ENCODE measurements at places on chromosomes 1 and 21.
A peak's percentile ranks its signal among the peaks of the same experiment; 100 is the strongest.

GRCh38 chr1:194698908-194699318, 1512.5 kb upstream of the B3GALT2 start:
- no peak for DNase-seq

GRCh38 chr1:179083533-179083932, 1.7 kb downstream of the TOR3A start:
- DNase-seq = no peak

DNA sequence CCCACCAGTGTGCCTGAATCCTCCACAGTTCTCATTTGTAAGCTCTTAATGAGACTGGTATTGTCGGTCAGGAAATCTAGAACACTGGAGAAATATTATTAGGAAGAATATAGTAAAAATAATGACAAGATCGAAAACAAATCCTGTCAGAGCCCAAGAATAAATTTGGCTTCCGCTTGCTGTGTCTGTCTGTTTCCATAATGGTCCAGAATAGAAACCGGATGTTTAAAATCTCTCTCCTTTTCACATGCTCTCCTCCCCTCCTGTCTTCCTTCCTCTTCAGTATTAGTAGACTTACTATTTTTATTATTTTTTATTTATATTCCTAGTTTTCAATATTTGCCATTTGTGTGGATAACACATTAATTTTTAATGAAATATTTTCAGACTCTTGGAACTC, 187.7 kb downstream of the SDCCAG8 start:
- DNase-seq = no peak

DNA sequence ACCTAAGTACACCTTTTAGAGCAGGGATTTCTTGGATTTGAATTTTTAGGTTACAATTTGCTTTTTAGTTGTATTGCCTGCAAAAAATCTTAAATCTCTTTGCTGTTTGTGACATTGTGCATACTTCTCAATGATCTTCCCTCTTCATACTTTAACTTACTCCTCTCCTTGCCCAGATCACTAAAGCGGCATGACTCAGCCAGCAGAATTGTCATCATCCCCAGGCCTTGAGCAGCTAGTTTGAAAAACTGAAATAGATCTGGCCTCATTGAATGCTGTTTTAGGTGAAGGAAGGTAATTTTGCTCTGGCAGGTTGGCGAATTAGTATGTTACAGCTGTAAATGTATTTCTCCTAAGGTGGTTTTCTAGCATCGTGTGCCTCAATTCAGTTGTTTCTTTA, 145.9 kb downstream of the RYR2 start:
- DNase-seq = no peak

GRCh38 chr1:38667626-38668025, 191.9 kb downstream of the RRAGC start:
- DNase-seq = no peak

GRCh38 chr1:176954242-176954641, 210.3 kb downstream of the ASTN1 start:
- no peak for DNase-seq

DNA sequence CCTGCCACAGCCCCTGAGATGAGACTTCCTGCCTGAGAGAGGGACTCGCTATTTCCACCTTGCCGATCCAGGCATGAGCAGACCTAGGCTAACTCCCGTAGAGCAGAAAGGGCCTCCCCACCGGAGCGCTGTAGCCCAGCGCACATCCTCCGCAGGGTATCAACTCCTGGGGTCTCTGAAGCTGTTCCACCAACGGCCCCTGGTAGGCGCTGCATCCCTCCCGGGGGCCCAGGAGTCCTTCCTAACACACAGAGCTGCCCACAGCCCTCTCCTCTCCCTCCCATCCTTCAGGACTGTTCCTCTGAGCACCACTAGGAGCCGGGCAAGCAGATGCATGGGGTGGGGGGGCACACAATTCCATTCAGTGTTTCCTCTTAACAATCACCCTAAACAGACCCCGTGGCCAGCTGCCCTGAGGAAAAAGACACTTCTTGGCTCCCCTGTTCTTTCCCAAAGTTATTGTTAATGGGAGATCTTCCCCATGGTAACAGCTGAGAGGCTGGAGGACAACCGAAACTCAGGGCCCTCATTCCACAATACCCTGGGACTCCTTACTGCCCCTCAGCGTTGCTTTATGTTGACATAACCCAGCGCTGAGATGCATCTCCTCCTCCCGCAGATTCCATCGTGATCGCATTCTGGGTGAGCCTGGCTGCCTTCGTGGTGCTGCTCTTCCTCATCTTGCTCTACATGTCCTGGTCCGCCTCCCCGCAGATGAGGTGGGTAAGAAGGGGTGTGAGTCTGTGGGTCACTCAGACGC, 7.5 kb downstream of the MRAP start:
- no peak for DNase-seq

DNA sequence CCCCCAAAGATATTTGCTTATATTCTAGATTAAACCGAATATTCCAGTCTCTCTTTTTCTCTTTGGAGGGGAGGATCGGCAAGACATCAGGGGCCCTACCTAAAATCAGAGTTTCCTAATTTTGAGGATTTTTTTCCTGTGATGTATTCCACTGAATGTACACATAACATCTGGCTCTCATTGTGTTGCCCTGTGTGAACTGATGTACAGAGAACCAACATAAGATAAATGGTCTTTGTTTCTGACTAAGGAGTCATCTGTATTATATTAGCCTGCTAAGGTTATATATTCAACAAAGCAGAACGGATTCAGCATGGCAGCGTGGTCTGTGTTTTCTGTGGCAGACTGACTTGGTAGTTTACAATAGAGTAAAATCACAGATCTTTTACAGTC, 114.8 kb upstream of the NCAM2 start:
- no peak for DNase-seq

GRCh38 chr21:32666258-32666657, 54.1 kb upstream of the CFAP298 start:
- DNase-seq = no peak

DNA sequence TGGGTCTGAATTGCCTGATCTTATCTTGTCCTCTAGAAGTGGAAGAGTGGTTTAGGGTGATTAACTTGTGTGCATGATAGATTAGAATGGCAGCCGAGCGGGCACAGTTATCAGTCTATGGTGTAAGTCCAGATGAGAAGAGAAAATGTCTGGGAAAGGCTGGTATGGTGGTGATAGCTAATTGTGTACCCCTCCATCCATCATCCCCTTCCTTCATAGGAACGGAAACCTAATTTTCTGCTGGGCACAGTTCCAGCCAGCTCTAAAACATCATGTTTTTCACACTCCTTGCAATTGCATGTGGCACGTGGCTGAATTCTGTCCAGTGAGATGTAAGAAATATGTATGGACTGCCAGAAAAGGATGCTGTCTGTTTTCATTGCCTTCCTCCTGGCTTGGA, 40.9 kb upstream of the ZP4 start:
- peak; percentile 76 for DNase-seq

DNA sequence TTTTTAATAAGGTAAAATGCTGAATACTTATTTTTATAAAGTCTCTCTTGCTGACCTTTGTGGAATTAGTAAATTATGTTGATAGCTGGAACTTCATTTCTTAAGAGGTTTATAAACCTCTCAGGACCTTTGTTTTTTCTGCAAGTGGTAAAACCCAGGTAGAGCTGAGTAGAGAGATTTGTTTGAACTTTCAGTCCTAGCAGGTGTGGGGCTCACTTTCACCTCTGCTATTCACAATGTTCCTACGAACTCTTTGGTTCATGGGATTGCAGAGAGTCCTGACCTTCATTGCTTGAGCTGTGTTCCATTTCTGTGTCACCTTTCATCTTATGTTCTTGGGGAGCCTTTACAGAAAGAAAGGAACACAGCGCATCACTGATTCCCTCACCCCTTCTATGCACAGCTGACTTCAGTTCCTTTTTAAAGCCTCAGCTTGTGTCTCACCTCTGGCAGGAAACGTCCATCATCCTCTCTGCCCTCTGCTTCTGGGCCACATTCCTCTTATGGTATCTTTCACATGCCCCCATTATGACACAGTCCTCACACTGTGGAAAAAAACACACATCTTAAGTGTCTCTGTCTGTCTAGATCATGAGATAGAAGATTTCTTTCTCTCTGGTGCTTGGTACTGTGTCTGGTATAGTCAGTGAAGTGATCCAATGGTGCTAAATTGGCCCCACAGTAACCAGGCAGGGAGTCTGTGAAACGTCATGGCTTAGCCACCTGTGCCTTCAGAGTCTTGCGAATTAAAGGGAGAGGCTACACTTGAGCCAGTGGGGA, 262.5 kb upstream of the B3GALT2 start:
- no peak for DNase-seq

GRCh38 chr1:25079048-25079447, 149.0 kb upstream of the RUNX3 start:
- no peak for DNase-seq

DNA sequence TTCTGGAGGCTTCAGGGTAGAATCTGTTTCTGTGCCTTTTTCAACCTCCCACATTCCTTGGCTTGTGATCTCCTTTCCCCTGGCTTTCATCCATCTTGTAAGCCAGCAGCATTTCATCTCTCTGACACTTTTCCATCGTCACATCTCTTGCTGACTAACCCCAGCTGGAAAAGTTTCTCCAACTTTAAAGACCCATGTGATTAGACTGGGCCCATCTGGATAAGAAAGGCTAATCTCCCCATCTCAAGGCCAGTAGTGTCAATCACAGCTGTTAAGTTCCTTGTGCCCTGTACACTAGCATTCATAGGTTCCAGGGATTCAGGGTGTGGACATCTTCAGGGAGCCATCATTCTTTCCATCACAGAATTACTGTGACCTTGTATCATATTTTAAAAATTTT, 452.1 kb downstream of the TTLL7 start:
- DNase-seq = no peak

DNA sequence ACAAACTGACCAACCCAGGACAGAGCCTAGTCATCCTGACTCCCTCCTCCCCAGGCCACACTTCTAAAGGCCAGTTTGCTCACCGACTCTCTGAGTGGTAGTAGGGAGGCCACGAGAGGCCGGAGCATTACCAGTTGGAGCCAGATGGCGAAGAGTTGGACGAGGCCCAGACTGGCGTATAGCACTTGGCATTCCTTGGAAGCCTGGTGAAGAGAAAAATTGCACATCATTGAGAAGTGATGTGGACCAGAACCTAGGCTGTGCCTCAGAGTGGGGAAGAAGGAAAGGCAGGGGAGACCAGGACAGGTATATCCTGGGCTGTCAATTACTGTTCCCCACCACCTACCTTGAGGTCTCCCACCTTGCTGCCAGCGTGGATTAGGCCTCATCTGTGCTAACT, 12.2 kb downstream of the PABPC4 start:
- no peak for DNase-seq

DNA sequence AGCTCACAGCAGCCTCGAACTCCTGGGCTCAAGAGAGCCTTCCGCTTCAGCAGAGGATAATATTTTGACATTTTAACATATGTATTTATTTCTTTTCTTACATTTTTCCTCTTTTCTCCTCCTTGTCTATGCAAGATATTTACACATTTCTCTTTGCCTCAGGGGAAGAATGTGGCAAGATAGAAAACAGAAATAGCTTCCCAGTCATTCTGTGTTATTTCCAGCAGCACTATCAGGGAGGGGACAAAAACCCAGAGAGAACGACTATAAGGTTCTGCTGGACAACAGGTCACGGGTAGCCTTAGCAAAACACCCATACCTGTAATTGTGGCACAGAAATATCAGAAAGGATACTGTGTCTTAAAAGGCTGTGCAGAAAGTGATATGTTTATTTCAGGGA, 7.9 kb downstream of the CD1D start:
- DNase-seq = no peak

DNA sequence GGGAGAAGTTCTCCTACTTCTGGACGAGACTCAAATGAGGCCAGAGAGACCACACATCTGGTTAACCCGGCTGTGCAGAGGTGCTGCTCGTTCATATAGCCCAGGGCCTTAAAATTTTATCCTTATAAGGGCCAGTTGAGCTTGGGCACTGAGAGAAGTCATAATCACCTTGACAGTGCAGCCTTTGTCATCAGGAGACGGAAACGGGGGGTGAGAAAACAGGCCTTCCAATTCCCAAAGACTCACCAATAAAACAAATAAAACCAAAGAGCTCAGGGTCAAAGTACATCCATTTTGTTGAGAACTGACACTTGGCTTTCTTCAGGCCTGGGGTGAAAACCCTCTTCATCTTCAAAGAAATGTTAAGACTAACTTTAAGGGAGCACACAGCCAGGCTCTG, 167.1 kb downstream of the TGFBR3 start:
- no peak for DNase-seq

DNA sequence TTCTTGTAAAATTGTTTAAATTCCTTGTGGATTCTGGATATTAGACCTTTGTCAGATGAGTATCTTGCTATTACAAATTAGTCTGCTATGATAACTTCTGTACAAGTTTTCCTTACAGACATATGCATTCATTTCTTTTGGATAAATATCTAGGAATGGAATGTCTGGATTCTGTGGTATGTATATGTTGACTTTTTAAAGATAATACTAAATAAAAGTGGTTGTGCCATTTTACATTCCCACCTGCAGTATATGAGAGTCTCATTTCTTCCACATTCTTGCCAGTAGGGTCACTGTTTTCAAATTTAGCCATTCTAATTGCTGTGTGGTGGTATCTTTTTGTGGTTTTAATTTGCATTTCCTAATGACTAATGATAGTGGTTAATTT, 53.9 kb downstream of the SYDE2 start:
- DNase-seq = no peak
